ENCODE measurements at places on chromosomes 3 and 15. TPM values are rescaled to one million over a fixed set of nuclear protein-coding genes. Genes with fewer than 3 reads are reported as not detected.

DNA sequence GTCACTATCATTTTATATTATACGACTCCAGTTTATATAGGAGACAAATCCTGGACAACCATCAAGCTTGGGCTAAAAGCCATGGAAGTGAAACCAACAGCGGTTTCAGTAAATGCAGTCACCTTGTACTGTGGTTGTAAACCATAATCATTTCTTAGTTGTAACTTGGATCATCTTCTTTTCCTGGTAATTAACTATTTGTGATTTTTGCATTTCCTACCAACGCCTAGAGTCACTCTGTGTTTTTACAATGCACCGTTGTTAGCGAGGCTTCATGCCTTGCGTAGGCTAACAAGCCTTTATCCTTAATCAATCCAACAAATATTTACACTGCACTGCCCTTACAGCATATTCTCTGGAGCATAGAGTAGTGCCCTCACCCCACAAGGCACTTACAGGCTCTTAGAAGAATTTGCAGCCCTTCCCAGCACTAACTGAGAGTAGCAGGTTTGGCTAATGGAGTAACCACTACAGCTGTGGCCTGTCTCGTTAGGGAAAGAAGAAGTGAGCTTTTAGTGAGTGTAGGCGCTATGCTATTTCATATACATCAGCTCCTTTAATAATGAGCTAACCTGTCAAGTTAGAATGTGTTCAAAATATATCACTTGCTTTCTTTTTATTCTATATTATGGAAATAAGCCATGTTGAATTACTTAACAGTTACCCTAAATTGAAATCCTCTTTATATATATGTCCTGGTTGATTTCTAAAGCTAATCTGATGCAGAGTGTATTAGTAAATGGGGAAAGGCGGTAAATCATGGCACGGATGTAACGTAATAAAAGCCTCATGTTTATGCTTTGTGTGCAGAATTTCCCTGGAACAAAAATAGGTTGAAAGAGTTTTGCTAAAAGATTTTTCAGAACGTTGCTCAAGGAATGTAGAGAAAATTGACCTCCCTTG lies 62.8 kb downstream of the ABHD2 start:
- DNase-seq = no peak

GRCh38 chr3:166957121-166957520 lies 423.0 kb downstream of the ZBBX start:
- no peak for DNase-seq

GRCh38 chr15:39468828-39469227 lies 112.1 kb upstream of the THBS1 start:
- DNase-seq = no peak

Gene IRAK2
- 2.5 TPM for polyA plus RNA-seq

Gene EIF2B5
- polyA plus RNA-seq = 32.9 TPM

Gene PLCH1
- polyA plus RNA-seq = 0.06 TPM

All from BJ (cell line).